ENCODE measurements at places on chromosomes 12 and 14.

GRCh38 chr12:73384592-73384991, 1112.4 kb downstream of the TRHDE start:
- no peak for DNase-seq

DNA sequence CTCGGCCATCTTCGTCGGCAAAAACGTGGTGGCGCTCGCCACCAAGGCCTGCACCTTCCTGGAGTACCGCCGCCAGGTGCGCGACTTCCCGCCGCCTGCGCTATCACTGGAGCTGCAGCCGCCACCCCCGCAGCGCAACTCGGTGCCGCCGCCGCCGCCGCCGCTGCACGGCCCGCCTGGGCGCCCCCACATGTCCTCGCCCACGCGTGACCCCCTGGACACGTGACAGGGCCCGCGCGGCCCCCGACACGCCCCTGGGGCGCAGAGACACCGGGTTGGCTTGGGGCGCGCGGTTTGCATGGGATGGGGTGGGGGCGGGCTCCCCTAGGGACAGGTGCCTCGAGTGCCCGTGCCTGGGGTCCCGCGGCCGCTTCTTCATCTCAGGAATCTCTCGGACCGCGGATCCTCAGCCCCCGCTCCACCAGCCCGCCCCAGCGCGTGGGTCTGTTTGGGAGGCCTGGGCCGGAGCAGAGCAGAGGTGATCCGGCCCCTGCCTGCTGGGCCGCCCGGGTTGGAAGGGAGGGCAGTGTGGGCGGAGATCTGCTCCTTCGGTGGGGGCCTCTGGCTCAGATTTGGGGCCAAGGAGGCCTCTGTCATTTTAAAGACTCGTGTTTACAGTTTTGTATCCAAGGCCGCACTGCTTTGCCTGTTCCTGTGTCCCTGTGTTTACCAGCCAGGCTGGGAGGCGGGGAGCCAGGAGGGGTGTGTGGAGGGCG, 3.3 kb downstream of the TMEM121 start:
- no peak for DNase-seq

DNA sequence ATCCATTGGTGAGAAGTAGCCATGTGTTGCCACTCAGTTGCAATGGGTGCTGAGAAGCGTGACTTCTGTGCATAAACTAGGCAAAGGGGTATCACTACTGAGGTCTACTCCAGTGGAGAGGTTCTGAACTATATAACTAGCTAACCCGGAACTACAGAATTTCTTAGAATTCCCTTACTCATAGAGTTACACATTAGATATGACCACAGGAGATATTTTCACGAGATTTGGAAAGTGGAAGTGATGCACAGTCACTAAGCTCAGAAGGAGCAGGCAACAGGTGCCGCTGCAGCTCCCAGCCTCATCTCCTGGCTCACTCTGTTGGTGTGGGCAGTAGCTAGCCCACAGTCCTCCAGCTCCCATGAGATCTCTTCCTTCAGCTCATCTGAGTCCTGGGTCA, 136.6 kb downstream of the SSPN start:
- DNase-seq: no peak

- DNase-seq: no peak
These were observed 17.7 kb upstream of the SLC38A2 start for GRCh38 chr12:46390304-46390703.

DNA sequence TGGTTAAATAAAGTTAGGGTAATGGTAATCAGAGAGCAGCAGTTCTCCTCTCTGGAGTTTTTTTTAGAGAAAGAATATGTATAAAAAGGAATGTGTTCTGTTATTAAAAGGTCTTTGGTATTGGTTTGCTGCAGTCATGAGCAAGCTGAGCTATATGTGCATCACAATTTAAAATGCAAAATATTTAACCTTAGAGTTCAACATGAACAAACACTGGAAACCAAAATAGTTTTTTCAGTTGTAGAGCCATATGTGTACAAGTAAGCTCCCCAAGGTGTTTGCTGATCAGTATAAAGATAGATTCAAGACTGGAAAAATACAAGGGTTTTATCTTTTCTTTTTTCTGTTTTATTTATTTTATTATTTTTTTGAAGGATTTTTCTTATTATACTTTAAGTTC, 245.0 kb downstream of the NUBPL start:
- no peak for DNase-seq

GRCh38 chr14:79448960-79449359, 762.3 kb downstream of the DIO2 start:
- DNase-seq: no peak
